ENCODE measurements at places on chromosomes 4 and X.

GRCh38 chr4:1506956-1507721 is 100.9 kb upstream of the NKX1-1 start:
- DNase-seq, result no peak

DNA sequence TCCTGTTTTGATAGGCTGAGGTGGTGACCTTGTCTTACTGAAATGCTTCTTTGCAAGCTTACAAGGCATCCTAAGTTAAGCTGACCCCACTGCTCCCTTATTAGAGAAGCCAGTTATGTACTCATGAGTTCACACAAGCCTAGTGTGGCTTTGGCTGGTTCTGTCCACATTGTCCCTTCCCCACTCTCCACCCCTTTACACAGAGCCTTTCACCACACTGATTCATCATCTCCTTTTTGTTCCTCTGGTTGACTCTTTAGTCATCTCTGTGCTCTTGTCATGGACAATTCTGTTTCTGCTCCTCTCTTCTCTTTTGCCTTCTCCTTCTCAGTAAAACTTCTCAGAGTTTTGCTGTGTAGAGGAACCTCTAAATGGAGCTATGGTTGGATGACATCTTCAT is 4.9 kb downstream of the CHRNA9 start:
- no peak for DNase-seq

DNA sequence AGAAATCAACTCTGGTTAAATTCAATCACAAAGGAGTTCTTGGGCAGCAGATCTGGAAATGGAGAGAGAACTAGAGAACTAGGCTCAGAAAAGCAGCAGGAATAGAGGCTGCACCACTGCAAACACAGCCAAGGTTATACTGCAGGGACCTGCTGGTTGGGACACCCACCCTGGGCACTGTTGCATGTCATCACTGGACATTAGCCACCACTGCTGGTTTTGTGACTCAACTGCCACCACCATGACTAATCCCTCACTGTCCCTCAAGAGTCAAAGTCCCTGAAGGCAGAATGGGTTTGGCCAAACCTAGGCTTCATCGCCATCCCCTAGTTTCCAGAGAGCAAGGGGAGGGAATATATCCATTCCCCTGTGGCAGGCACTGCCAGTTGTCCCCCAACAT is 38.1 kb upstream of the IRAK1 start:
- DNase-seq, result no peak

DNA sequence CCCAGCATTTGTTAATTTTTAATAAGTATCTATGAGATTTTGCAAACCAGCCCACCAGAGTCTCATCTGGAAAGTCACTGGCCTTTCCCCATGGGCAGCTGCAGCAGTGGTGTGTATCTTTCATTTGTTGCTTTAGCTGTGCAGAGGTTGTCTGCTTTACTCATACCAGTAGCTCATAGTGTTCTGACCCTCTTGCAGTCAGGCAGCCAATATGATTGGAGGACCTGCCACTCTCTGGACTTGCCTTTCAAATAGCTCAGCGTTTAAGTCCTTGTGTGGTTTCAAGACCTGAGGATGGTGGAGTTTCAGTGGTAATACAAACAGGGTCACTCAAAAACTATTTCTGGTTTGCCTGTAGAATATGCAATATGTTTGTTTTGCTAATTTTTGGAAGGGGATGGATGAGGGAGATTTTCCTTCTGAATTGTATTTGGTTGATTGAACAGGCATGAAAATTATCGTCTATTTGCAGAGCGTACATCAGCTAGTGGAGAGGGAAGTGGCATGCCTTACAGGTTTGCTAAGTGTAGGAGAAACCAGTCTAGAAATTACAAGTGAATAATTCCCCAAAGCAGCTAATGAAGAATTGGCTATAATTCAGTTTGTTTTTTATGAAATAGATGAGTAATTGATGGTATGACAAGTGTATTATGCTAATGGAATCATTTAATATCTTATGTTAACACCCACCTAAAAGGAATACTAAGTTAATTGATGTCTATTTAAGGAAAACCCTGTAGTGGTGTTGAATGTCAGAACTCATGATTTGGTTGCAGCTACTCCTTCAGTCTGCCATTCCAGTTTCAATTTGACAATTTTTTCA is 8.9 kb downstream of the POLA1 start:
- no peak for DNase-seq

DNA sequence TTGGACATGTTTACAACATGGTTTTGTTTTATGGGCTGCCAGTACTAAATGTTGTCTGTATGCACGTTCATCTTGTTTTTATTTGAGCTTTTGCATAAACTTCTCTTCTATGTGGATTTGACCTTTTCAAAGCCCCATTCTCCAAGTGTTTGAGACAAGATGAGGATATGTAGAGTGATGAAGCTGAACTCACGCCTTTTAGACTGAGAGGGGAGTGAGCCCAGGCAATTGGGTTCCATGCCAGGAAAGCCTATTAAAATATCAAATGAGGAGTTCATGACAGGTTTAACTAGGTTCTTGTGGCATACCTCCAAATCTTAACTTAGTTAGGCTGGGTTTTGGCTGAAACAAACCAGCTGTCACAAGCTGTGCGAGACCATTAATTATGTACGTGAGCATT is 170.4 kb upstream of the LDB2 start:
- DNase-seq, result no peak

GRCh38 chr4:123597586-123597985 is 201.0 kb downstream of the SPRY1 start:
- no peak for DNase-seq

- no peak for DNase-seq
Observed at GRCh38 chr4:100962698-100963097, 384.6 kb downstream of the PPP3CA start.

DNA sequence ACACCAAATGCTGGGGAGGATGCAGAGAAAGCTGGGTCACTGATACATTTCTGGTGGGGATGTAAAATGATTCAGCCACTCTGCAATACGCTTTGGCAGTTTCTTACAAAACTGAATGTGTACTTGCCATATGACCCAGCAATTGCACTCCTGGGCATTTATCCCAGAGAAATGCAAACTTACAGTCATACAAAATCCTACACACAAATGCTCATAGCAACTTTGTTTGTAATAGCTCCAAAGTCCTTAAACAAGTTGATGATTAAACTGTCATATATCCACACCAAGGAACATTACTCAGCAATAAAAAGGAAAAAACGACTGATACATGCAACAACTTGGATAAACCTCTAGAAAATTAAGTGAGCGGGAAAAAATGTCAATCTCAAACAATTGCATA is 12.3 kb downstream of the MID1 start:
- no peak for DNase-seq

- no peak for DNase-seq
Observed at GRCh38 chr4:122764821-122765215, 32.3 kb downstream of the BBS12 start.

GRCh38 chr4:52102587-52102986 is 51.5 kb downstream of the SPATA18 start:
- no peak for DNase-seq

- no peak for DNase-seq
Observed at GRCh38 chrX:43968359-43968781, 4.8 kb downstream of the NDP start.

DNA sequence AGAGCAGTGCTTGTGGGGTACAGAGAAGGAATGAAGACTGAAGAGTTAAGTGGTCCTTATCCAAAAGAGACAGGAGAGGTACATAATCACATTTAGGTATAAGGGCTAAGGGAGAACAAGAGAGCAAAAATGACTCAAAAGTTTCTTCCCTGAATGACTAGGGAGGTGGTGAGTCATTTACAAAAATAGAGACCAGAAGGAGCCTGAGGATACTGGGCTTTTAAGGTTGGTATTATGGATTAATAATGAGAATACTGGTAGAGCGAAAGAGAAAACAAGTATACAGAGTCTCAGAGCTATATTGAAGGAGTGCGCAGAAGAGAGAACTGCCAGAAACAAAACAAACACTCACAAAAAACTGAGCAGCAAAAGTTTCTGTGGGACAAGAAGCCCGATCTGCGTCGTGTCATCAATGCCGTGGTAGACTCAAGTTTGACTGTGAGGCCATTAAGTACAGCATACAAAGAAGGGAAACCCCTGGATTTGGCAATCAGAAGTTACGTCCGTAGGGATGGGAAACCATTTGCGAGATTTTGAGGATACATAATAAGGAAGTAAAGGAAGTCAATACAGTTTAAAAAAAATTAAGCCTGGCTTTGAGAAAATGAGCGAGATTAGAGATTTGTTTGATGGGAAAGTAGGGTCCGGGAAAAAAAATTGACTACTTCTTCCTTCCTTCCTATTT is 129.1 kb upstream of the STIM2 start:
- no peak for DNase-seq

- no peak for DNase-seq
Observed at GRCh38 chr4:113404841-113405240, 355.4 kb downstream of the ANK2 start.

All from stimulated activated CD4-positive, alpha-beta T cell treated with anti-CD3 and anti-CD28 coated beads, Interleukin-4, amount 100 ng/mL, for 24 hours (primary cell).